GM19239 (cell line): ENCODE measurements at places on chromosomes 11 and 22.

- DNase-seq, result no peak
Measured at GRCh38 chr11:117002639-117003299, 95.5 kb downstream of the SIK3 start.

- DNase-seq, result no peak
Measured at GRCh38 chr11:12420040-12420439, 42.7 kb downstream of the PARVA start.

DNA sequence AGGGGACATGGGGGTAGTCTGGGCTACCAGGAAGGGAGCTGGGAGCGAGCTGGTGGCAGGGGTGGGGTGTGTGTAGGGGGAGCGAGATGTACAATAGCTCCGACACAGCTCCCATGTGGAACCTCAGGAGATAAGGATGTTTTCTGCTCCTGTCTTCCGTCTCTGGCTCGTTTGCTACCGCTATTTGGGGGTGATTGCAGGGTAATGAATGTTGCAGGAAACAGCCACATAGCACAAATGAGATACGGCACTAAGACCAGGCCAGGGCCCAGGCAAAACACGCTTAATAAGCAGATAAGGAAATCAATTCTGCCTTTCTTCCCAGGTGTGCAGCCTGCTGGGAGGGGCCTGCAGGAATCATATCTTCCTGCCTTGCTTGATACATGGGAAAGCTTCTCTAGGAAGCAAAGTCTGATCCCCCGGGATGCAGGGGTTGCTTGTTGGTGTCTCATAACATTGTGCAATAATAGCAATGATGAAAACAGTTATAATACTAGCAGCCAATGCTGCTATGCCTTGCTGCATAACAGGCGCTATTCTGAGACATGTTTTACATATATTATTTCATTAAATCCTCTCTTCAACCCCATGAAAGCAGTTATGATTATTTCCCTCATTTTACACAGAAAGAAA is 158.7 kb downstream of the ST3GAL4 start:
- DNase-seq, result no peak

GRCh38 chr11:129698212-129698611 is 117.4 kb upstream of the TMEM45B start:
- DNase-seq, result no peak

GRCh38 chr22:48889209-48889830 is 938.4 kb downstream of the BRD1 start:
- no peak for DNase-seq

DNA sequence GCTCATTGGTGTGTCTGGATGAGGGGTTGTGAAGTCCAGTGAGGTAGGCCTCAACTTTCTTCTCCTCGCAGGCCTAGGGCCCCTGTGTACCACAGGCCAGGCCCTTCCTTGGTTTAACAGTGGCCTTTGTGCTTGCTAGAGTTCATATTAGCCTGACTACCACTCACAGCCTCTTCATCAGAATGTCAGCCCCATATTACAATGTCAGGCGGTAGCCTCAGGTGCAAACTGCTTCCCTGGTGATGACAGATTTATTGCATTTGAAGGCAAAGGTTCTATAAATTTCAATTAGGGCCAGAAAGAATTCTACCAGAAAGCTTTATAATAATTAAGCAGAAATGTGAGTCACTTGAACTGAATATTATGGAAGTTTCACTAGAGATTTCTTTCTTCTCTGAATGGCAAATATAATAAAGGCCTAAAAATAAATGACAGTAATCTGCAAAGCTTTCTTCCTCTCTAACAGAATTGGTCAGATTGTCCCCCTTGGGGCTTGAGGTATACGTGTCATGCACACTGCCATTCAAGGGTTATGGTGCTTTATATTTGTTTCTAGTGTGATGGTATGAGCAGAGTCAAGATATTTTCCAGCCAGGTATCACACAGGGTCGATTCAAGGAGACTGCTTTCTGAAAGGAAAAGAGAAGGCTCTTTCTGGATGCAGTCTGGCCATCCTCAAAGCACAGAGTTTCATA is 210.3 kb downstream of the CWF19L2 start:
- no peak for DNase-seq
